ENCODE measurements at places on chromosomes 13 and 19.

DNA sequence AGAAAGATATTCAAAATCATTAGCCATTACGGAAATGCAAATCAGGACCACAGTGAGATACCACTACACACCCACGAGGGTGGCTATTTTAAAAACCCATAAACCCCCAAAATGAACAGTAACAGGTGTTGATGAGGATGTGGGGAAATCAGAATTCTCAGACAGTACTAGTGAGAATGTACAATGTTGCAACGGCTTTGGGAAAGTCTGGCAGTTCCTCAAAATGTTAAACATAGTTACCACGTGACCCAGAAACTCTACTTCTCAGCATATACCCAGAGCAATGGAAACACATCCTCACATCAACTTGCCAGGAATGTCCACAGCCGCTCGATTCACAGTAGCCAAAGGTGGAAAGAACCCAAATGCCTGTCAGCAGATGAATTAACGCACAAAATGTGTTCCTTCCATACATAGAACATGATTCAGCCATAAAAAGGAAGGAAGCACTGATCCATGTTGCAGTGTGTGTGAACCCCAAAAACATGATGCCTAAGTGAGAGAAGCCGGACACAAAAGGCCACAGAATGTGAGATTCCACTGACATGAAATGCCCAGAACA, 7.0 kb downstream of the PLVAP start:
- no peak for DNase-seq

DNA sequence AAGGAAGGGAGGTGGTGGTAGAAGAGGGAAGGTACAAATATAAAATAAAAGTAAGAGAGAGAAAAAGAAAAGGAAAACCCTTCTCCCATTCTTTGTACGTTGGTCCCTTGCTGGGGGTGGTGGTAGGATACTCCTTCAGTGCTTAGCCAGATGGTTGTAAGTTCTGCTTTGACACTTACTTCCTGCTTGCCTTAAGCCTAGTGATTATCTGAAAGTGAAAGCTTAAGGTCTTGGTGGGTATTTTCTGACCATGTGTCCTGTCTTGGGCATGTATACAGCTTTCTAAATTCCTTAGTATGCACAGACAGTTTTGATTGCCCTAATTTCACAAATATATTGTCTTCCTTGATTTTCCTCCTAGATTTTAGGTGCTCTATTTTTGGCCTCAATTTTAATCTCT, 314.8 kb downstream of the PCDH17 start:
- no peak for DNase-seq

- no peak for DNase-seq
Measured at GRCh38 chr13:73254827-73255226, 196.0 kb downstream of the KLF5 start.

DNA sequence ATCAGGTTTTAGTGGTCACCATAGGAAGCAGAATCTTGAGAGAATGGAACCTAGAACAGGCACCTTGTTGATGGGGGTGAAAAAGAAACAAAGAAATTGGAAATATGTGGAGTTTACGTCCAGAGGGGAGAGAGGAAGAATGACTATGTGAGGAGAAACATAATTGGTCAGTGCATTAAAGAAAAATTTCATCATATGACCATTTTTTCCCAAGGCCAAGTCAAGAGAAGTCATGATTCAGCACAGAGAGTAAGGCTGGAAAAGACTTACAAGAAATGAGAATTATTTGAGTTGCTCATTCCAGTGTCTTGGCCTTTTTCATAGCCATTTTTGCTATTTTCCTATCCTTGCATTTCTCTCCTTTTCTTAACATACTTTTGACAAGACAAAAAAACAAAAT, 421.7 kb downstream of the EFNB2 start:
- DNase-seq = no peak

DNA sequence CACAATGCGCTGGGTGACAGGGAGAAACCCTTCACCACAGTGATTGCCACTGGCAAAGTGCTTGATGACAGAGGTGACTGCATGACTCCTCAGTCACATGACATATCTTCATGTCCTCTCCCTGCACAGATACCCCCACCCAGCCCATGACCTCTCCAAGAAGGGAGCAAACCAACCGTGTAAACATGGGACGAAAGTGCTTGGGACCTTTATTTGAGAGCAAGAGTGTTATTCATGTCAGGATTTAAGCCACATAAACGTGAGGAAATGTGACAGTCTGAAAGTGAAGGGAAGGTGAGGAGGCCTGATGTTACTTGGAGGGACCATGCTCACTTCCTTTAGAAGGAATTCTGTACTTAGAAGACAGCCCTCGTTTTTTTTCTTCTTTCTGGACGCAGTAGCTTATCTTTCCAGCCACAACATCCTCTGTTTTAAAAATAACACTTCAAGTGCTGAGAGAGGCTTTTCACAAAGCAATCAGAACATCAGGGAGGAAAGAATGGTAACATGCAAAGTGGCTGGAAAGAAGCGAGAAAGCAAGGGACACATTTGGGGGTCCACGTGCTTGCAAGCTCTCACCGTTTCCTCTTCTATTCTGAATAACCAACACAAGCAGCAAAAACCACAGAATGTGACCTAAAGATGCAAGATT, 35.6 kb downstream of the EPS15L1 start:
- DNase-seq = no peak

GRCh38 chr13:93775507-93776108, 549.0 kb downstream of the GPC6 start:
- no peak for DNase-seq

DNA sequence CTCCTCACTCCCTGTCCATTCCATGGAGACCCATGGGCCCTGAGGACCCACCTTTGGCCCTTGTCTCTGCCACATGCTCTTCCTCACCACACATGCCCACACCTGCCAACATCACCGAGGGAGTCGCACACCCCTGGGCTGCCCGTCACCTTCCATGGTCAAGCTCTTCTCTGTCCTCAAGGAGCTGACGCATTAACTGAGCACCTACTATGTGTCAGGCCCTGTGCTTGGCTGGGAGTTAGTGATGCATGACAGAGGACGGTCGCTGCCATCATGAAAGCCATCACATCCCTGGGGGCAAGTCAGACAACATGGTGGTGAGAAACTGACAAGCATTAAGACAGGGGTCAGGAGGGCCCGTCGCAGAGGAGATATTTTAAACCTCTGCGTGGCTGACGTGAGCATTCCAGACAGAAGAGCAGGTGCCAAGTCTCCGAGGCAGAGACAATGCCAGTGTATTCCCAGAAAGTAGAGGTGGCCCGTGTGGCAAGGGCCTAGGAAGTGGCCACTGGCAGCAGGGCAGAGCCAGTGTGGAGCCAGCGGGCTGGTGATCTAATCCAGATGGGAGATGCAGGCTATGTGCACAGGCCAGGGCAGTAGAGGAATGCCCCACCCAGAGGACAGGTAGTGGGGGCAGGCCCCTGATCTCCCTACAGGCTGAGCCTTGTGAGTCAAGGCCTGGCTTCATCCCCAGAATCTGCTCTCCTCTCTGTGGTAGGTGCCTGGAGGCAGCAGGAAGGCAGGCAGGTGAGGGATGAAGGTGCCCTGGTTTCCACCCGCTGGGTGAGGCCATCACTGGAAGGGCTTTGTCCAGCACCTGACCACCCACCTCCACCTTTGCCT, 21.2 kb downstream of the ELAVL1 start:
- DNase-seq = no peak

- no peak for DNase-seq
Measured at GRCh38 chr13:40148742-40149141, 493.3 kb downstream of the COG6 start.

- no peak for DNase-seq
Measured at GRCh38 chr13:72290962-72291681, 424.1 kb upstream of the DACH1 start.

GRCh38 chr19:7982103-7982502, 23.3 kb downstream of the ELAVL1 start:
- no peak for DNase-seq

DNA sequence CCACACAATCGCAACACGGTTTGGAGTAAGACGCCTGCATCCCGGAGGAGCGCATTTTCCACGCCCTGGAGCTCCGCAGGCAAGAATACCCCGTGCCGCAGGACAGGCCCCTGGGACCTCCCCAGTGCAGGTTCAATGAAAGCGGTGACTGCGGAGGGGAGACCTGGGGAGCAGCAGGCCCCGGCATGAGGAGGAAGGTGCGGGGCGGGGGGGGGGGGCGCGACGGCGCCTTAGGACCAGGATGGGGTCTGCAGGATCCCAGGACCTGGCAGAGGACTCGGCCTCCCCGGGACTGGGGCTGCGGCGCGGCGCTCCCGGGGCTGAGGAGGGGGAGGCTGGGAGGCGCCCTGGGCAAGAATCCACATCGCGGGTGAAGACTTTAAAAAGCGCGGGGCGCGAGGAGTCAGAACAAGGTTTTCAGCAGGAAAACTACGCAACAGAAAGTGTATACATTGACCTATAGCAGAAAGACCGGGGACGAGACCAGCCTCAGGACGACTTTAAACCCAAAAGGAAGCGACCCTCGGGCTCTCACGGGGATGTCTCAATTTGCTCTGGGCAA, 432 bp downstream of the ZNF611 start:
- DNase-seq = no peak

- no peak for DNase-seq
Measured at GRCh38 chr13:91085127-91085526, 262.4 kb upstream of the MIR17HG start.

- DNase-seq = no peak
Measured at GRCh38 chr13:39036212-39036611, 1.7 kb downstream of the PROSER1 start.

DNA sequence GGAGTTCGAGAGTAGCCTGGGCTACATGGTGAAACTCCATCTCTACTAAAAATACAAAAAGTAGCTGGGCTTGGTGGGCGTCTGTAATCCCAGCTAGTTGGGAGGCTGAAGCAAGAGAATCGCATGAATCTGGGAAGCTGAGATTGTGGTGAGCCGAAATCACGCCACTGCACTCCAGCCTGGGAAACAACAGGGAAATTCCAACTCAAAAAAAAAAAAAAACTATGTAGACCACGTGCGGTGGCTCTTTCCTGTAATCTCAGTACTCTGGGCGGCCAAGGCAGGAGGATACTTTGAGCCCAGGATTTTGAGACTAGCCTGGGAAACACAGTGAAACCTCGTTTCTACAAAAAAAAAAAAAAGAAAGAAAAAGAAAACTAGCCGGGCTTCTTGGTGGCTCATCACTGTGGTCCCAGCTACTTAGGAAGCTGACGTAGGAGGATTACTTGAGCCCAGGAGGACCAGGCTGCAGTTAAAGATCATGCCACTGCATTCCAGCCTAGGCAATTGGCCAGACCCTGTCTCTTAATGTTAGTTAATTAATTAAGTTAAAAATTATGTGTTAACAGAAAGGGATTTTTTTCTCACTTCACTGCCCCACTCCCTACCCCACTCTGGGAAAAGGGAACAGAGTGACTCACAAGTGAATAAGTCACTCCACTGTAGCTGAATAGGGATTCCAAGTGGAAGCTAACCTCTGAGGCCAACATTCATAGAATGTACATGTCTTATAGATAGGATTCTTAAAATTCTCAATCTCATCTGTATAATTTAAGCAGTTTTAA, 2.2 kb downstream of the ZNF83 start:
- DNase-seq = no peak

- DNase-seq = no peak
Measured at GRCh38 chr13:106609116-106609515, 41.2 kb upstream of the ARGLU1 start.

GRCh38 chr13:46982856-46983582, 86.2 kb upstream of the HTR2A start:
- DNase-seq = no peak

- DNase-seq = no peak
Measured at GRCh38 chr19:57560049-57560491, 407 bp upstream of the ZNF550 start.

GRCh38 chr13:106986033-106986484, 418.1 kb upstream of the ARGLU1 start:
- DNase-seq = no peak

- DNase-seq = no peak
Measured at GRCh38 chr19:51127755-51128154, 3.0 kb downstream of the SIGLEC9 start.

- no peak for DNase-seq
Measured at GRCh38 chr13:33003458-33004019, 12.7 kb upstream of the KL start.

DNA sequence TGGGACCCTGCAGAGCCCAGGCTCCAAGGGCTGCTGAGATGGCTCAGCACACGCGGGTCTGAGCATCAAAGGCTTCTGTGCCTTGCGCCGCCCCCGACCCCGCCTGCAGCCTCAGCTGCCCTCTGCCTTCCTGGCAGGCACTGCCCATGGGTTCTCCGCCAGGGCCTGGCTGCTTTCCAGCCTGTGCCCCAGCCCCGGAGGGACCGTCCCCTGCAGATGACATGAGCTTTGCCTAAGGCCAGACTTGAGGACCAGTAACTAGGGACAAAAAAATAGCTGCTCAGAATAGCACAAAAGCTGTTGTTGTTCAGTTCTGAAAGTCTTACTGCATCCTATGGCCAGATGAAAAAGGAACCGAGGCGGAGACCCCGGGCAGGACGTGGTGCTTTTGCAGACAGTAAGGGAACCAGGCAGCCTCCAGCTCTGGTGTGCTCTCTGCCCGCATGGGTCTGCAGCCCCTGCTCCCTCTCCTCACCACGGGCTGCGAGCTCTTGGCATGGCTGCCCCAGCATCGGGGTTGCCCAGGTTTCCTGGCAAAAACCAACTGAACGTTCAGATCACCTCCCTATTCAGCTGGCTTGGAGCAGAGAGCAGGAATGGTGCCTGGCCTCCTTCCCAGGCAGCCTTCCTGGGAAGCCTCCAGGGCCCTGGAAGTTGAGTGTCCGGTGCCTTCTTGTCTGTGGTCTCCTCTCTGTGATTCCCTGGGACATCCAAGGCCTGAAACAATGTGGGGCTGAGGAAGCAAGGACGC, 12.5 kb upstream of the CFAP97D2 start:
- no peak for DNase-seq

- DNase-seq = no peak
Measured at GRCh38 chr19:1105873-1106840, 2.4 kb downstream of the GPX4 start.

- peak; percentile 62 for DNase-seq
Measured at GRCh38 chr19:11535792-11536595, 2.7 kb upstream of the CNN1 start.

DNA sequence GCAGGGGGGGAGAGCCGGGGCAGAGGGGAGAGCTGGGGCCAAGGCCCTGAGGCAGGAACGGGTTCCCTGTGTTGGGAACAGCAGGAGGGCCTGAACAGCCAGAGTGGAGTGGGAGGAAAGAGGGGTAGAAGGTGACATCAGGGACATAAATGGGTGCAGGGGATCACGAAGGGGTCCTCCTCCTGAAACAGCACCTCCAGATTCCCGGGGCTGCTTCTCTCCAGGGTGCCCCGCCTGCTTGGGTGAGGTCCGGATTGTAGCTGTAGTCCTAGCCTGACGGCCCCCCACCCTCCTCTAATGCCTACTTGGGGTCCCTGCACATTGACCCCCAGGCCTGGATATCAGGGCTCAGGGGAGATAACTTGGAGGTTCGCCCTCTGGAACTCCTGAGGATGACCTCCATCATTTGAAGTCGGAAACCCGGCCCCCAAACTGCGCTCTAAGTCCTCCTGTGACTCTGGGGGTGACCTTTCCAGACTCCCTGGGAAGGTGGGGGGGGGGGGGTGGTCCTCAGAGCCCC, 473 bp upstream of the SCN1B start:
- no peak for DNase-seq

DNA sequence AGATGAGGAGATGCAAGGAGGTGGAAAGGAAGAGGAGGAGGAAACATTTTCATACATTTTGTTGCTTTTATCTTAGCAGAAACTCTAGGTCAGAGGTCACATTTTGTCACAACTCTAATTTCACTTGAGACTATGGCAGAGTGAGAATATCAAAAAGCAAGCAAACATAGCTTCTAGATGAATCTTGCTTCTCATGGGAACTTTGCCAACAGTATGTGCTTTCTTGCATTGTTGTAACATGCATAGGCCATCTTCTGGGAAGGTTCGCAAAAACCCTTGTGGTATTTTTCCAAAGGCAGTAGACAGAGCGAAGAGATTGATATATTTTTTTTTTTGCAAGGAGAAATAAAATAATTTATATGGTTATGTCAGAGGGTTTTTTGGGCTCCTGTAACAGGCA, 291.3 kb downstream of the MTUS2 start:
- DNase-seq = no peak

All from stimulated activated CD8-positive, alpha-beta memory T cell treated with anti-CD3 and anti-CD28 coated beads, Interleukin-7, amount 100 ng/mL, for 1 hour (primary cell).